HTR-8/SVneo (cell line): ENCODE measurements at places on chromosomes 4 and X.

- no peak for DNase-seq
Measured at GRCh38 chr4:100981447-100982204, 365.7 kb downstream of the PPP3CA start.

- DNase-seq = no peak
Measured at GRCh38 chrX:114797494-114797893, 213.6 kb downstream of the HTR2C start.

DNA sequence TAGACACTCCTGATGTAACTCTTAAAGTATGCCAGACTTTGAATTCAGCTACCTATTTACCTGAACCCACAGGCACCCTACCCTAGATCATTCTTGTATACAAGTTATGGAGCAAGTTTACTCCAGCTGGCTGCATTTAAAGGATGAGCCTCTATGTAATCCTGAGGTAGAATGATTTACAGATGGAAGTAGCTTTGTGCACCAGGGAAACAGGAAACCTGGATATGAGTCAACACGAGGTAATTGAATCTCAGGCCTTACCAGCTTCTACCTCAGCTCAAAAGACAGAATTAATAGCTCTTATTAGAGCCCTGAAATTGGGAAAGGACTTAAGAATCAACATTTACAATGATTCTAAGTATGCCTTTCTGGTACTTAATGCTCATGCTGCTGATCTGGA is 119.8 kb downstream of the AGTR2 start:
- no peak for DNase-seq

- DNase-seq = no peak
Measured at GRCh38 chr4:107701565-107701964, 18.5 kb downstream of the PAPSS1 start.

GRCh38 chrX:97682991-97683840 is 799.5 kb downstream of the RPA4 start:
- DNase-seq = no peak

DNA sequence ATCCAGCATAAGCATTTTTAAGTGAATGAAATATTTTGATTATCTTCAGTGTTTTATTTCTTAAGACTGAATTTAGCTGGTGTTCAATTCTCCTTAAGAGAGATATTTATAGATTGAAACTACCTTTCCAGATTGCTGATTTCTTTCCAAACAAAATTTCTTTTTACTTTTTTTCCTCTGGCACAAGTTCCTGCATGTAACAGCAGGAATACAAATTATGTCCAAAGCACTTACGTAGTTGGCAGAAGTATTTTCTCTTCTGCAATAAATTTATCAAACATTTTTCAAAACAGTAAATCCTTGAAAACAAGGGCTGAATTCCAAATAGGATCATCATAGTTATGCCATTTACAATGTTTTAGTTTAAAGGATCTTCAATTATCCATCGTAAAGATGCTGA is 412.6 kb downstream of the IQCM start:
- DNase-seq = no peak

GRCh38 chr4:102141842-102142241 is 203.4 kb downstream of the SLC39A8 start:
- no peak for DNase-seq

DNA sequence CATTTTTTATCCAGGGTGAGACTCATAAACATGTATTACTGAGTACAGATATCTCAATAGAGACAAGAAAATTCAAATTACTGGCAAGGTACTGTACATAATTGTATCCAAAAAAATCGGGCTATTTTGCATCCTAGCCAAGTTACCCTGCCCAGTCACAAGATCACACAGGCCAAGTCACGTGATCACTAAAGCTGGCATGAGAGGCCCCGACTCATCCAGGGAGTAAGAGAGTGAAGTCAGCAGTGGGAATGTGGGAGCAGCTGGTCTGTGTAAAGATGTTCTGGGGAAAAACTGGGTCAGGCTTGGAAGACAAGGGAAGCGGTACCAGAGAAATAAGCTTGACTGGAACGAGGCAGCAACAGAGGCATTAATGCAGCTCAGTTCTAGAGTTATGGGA is 119.3 kb upstream of the STS start:
- DNase-seq = no peak

- no peak for DNase-seq
Measured at GRCh38 chr4:133775881-133776280, 425.7 kb downstream of the PABPC4L start.

- DNase-seq = no peak
Measured at GRCh38 chr4:183130328-183131155, 31.5 kb downstream of the WWC2 start.

GRCh38 chr4:184012937-184013336 is 107.8 kb downstream of the STOX2 start:
- no peak for DNase-seq

GRCh38 chr4:150240011-150240410 is 161.8 kb downstream of the DCLK2 start:
- no peak for DNase-seq

DNA sequence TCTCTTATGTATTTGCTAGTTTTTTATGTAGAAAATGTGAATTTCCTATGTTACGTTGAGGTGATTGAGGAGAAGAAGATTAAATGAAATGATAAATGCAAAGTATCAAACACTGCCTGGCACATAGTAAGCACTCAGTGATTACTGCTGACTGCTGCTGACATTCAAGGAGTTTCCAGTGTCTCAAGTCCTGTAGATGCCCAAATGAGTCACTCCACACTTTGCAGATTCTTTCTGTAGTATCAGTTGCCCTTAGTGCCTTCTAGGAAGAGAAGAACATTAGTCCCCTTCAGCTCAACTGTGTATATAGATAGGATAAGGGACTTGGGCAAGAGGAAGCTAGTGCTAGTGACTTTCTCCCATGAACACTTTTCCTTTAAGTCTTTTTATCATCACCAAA is 240.5 kb upstream of the TEX13A start:
- DNase-seq = no peak

- no peak for DNase-seq
Measured at GRCh38 chr4:8694651-8695151, 102.1 kb downstream of the CPZ start.

DNA sequence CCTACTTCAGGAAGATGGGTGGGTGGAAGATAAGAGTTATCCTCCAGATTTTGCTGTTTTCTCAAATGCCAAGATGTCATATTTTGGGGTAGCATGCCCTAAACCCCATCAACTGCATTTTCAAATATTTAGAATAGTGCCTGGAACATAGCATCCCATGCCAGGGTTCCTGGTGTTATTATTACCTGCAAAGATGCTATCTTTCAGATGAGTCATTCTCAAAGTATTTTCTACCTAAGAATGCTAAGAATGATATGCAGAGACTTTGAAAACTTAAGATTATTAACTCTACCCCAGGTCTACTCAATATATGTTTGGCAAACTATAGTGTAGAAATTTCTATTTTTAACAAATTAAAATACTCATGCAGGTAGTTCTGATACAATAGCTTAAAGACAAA is 934.3 kb upstream of the SLIT2 start:
- DNase-seq = no peak

- DNase-seq = no peak
Measured at GRCh38 chrX:119757979-119758730, at the start of gene SOWAHD. Gene SOWAHD, plus strand, starts transcription at chrX:119758588. Its CDS starts 80 bp downstream, at chrX:119758668.

DNA sequence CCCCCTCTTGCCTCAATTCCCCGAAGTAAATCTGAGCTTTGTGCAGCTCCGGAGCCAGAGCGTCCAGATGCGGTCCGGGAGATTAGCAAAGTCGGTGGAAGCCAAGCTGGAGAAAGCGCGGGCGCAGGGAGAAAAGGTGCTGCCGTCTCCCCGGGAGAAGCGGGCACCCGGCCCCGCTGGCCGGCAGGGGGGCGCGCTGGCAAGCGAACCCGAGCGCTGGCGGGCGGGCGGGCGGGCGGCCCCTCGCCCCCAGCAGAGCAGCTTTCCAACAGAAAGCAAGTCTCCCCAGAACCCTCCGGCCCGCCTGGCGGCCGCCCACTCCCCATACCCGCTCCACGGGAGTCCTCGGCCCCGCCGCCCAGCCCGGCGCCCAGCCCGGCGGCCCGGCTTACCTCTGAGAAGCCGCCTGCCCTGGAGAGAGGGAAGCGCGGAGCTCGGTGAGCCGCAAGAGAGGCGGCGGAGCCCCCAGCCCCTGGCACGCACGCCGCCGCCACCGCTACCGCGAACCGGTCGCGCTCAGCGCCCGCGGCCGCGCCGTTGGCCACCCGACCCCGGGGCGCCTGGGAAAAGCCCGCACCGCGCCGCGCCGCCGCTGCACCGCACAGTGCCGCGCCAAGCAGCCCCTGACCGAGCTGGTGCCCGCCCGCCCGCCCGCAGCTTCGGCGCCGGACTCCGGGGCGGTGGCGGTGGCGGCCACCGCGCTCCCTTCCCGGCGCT is 529 bp upstream of the CITED1 start:
- no peak for DNase-seq

- DNase-seq = peak; percentile 56
Measured at GRCh38 chrX:78029663-78030062, 60.2 kb upstream of the PGAM4 start.

DNA sequence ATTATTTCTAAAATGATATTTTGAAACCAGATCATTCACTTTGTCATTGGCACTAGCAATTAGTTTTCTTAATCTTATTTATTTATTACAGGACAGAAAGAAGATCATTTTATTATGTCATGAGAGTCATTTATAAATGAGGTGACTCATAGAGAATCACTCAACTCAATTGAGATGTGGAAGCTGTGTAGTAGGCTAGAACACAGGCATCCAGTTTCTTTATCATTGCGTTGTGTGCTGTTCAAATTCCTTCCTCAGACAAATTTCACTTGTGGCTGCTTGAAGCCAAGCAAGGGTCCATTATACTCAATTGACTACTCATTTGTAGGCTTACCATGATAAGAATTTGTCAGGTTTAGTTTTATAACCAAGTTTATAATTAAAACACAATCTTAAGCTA is 87.6 kb downstream of the MRPL1 start:
- no peak for DNase-seq

- DNase-seq = no peak
Measured at GRCh38 chr4:6944301-6945051, 34.9 kb downstream of the TBC1D14 start.

DNA sequence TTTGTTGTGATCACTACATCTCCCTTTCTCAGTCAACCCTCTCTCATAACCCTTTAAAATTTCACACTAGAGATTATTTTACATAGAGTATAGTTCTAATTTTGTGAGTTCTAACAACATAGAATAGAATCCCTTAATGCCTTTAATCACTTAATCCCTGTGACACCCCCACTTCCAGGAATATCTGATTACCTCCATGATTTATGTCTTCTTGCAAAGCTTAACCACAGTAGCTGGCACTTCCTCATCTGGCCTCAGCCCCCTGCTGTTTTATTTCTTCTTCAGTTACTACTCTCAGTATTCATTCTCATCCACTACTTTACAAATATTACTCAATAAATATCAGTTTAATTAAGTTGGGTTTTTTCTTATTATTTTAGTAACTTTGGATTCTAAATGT is 340.9 kb downstream of the CENPC start:
- no peak for DNase-seq

DNA sequence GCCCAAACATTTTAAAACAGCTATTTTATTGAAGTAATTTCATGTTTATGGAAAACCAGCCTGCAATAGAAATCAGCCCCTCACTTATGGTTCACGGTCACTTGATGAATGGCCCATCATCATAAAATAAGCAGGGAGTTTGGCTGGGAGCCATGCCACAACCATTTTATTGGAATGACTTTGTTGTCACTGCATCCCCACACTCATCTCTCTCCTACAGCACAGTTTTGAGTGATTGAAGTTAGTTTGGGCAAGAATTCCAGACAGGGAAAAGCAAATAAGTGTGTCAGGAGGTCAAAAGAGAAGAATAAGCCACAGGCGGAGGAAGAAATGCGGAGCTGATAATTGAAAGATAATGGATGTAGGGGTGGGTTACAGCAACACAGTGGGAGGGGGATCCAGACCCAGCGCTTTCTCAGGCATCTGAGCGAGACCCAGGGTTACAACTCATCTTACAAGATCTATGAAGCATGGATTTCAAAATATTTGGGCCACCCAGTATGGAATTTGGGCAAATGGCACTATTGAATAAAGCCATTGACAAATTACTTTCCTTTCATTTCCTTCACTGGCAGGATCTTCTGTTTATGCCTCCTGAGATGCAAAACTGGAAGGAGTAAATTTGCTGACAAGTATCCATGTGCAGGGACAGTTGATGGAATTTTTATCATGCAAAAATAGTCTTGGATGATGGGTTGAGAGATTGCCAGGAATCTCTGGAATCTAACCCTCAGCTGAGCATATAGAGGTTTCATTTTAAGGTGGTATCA is 100.8 kb downstream of the SHROOM3 start:
- no peak for DNase-seq

GRCh38 chr4:13872155-13872554 is 244.6 kb upstream of the BOD1L1 start:
- DNase-seq = no peak

DNA sequence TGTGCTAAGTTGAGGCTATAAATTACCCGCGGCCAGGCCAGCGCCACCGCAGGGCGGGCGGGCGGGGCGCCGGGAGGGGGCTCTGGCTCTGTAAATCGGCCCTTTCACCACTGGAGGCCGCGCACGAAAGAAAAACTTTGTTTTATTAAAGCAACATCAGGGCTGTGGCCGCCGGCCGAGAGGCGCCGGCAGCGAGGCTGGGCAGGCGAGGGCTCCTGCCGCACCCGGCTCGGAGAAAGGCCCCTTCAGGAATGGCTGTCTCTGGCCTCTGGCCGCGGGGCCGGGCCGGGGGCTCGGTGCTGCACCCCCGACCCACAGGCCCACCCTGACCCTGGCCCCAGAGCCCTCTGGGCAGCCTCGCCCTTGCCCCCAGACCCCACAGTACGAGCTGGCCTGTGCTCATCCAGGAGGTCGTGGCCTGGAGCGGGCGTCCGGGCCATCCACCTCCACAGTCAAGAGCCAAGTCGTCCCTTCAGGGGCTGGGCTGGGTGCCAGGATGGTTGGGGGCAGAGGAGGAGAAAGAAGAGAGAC is 29.5 kb upstream of the FGFR3 start:
- DNase-seq = no peak

GRCh38 chr4:116599859-116600258 is 485.5 kb downstream of the TRAM1L1 start:
- DNase-seq = no peak

- peak; percentile 23 for DNase-seq
Measured at GRCh38 chrX:7372825-7373525, 225.0 kb upstream of the PUDP start.

- DNase-seq = no peak
Measured at GRCh38 chrX:153305972-153306371, 15.6 kb downstream of the PNMA6F start.

GRCh38 chrX:32687379-32687778 is 524.0 kb downstream of the DMD start:
- DNase-seq = no peak

GRCh38 chr4:1192493-1193205 is 20.3 kb upstream of the SPON2 start:
- DNase-seq = peak; percentile 58

DNA sequence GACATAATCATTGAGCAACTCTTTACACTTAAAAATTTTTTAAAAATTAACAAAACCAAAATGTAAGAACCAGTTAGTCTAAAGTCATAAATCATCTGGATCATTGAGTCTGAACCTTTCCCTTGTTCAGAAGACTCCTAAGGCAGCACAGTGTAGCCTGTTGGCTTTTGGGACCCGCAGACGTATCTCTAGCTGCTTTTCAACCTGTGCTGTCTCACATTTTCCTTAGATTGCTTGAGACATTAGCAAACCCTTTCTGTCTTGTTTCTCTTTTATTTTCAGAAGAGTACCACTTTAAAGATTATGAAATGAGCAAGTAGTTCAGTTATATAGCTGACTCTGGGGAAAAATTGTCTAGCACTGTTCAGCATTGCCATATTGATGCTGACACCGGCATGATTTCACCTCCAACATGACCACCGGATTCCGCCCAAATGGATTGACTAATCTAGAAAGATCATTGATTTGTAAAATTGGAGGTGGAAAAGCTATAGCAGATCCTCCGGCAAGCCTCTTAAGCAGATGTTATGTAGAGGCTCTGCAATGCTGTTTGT is 8.9 kb downstream of the TCEANC start:
- no peak for DNase-seq
